ENCODE measurements at places on chromosomes 16 and 17.

DNA sequence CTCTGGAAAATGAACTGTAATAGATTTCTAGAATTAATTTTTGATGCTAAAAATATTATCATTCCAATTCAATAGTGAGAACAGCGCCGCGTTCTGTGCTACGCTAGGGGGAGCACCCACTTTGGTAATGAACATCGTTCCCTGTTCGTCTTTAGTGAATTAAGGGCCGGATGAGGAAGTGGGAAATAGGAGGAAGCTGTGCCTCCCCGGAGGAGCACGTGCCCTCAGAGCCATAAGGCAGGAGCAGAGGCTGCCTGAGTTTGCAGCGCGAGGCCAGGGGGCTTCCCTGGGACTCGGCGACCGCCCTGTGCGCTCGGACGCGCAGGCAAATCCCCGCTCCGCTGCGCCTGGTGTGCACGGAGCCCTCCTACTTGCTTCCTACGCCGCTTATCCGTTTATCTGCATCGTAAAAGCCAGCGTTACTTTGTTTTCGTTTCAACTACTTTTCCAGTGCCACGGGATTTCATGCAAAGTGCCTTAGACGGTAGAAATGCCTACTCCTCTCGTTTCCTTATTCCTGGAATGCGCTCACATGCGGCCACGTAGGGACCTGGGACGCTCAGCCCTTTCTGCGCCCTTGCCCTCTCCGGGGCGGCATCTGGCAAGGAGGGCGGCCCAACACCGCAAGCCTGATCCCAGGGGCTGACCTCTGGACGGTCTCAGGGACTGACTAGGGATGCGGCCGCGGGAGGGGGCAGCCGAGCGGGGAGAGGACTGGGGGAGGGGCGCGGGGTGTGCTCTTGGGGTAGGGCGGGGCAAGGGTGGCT is 76.4 kb downstream of the KCNJ12 start:
- peak; percentile 40 for DNase-seq

DNA sequence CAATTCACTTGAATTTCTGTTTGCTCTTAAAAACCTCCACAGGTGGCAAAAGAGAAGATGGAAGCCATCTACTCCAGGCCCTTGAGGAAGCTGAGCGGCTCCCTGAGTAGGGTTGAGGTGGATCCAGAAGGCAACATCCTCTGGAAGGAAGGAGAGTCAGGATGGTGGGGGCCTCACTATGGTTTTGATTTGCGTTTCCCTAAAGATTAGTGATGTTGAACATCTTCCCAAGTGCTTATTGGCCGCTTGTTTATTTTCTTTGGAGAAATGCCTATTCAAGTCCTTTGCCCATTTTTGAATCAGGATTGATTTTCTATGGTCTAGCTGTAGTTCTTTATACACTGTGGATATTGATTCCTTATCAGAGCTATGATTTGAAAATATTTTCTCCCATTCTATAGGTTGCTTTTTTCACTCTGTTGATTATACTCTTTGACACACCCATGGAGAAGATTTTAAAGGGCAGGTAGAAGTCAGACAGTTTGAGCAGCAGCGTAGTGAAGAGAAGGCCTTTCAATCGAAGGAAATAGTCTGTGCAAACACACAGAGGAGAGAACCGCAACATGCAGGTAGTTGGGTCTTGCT is 58.6 kb downstream of the WSB1 start:
- no peak for DNase-seq

DNA sequence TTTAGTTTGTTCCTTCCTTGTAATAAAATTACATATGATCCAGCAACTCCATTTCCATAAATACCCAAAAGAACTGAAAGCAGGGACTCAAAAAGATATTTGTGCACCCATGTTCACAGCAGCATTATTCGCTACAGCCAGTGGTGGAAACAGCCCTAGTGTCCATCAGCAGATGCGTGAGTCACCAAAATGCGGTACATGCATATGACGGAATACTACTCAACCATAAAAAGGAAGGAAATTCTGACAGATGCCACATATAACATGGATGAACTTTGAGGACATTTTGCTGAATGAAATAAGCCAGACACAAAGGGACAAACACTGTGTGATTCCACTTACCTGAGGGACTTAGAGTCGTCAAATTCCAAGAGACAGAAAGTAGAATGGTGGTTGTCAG is 9.1 kb upstream of the SLC47A2 start:
- no peak for DNase-seq

GRCh38 chr16:57380671-57381462 is 8.6 kb downstream of the CX3CL1 start:
- no peak for DNase-seq

- DNase-seq: no peak
Measured at GRCh38 chr16:51922476-51922875, 624.5 kb downstream of the TOX3 start.

GRCh38 chr17:78781893-78782304 is at the start of gene CYTH1:
Gene CYTH1 (minus strand): TSS chr17:78782273. CDS start chr17:78782223, 50 bp downstream.
- DNase-seq: no peak

GRCh38 chr17:68249354-68249765 is 1.5 kb downstream of the AMZ2 start:
- DNase-seq: peak; percentile 32

DNA sequence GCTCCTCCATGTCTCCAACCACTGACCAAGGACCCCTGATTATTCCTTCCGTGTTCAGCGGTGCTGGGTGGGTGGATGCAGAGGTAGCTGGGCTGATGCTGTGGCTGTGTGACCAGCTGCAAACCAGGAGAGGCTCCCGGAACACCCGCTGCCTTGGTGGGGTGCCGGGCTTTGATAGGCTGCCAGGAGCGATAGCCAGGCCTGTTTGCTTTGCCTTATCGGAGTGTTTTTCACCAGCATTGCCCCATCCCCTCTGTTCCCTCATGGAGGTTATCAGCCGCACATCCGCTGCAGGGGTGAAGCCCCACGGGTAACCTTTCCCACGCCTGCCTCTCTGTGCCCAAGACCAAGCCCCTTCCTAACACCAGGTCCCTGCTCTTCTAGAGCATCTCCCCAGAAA is 354.3 kb downstream of the C16orf95 start:
- DNase-seq: no peak

DNA sequence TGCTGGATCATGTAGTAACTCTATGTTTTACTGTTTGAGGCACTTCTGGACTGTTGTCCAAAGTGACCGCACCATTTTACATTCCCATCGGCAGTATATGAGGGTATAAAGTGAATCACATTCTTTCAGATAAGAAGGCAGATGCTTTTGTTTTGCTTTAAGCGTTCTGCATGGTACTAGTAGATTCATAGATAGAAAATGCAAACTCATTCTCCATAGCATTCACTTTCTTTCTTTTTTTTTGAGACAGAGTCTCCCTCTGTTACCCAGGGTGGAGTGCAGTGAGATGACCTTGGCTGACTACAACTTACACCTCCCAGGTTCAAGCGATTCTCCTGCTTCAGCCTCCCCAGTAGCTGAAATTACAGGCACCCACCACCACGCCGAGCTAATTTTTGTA is 40.4 kb downstream of the TANGO6 start:
- DNase-seq: no peak

DNA sequence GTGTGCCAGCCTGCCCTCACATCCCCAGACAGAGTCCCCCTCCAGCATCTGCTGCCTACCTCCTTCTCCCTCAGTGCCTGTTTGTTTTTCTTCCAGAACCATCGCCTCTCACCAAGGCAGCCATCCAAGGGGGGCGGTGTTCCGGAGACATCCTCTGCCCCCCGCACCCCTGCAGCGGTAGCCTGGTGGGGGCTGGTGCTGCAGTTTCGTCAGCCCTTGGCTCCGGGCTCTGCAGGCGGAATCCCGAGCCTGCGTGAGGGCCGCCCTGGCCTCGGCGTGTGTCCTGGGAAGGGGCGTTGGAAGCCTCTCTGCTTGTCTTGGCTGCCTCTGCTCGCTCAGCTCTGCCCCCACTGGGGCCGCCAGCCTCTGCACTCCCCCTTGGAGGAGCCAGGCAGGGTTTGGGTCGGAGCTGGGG is 126.0 kb upstream of the CIBAR2 start:
- no peak for DNase-seq

- DNase-seq: no peak
Measured at GRCh38 chr16:23131931-23132621, 17.2 kb downstream of the USP31 start.

DNA sequence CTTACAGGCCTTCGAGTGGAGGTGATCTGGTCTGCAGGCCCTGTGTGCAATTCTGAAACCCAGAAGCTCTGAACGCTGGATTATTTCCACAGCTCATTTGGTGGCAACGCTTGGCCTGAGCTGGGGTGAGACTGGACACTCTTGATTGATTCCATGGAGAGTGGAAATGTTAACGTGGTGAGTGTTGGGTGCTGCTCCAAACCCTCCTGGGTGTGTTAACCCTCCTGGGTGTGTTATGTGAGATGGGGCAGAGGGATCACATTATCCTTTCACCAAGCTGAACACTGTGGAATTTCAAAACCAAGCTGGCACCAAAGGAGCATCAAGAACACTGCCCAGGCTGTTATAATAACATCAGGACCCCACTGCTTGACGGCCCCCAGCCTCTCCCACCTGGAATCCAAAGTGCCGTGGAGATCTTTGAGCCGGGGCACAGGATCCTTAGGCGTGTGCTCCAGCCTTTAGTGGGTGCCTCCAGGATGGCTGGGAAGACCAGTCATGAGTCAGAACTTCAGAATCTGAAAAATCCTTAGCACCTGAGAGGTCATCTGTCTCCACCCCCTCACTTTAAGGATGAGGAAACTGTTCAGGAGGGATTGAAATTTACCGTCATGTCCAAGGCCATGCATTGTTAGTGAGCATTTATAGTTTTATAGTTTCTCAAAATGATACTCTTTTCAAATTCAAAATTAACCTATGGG is 75.0 kb downstream of the RPTOR start:
- DNase-seq: no peak

DNA sequence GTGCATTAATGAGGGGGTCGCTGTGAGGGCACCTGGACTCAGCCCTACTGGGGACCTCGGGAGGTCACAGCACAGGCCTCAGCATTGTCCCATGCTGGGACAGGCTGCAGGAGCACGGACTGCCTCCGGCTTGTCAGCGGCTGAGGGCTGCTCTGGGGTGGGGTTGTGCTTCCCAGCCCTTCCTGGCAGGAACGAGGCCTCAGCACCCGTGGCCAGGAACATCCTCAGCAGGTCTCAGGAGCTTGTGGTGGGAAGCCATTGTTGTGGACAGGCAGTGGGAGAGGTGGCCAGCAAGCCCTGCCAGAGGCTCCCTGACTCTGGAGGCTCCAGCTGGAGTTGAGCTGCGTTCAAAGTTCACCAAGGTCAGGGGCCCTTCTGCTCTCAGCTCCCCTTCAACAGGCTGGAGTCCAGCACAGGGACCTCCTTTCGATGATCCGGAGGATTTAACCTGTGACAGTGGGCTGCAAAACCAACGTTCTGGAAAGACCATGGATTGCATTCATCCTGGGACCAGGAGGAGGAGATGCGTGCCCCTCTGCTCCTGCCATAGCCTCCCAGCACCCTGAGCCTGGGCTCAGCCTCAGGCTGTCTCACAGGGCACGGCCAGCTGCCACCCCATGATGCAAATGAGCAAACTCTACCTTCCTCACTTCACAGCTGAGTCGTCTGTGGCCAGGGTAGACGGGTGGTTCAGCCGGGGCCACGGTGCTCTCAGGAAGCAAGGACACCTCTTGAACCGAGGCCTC is 32.6 kb downstream of the FOXL1 start:
- no peak for DNase-seq
